H54 (cell line): ENCODE measurements at places on chromosomes 1 and 21.

DNA sequence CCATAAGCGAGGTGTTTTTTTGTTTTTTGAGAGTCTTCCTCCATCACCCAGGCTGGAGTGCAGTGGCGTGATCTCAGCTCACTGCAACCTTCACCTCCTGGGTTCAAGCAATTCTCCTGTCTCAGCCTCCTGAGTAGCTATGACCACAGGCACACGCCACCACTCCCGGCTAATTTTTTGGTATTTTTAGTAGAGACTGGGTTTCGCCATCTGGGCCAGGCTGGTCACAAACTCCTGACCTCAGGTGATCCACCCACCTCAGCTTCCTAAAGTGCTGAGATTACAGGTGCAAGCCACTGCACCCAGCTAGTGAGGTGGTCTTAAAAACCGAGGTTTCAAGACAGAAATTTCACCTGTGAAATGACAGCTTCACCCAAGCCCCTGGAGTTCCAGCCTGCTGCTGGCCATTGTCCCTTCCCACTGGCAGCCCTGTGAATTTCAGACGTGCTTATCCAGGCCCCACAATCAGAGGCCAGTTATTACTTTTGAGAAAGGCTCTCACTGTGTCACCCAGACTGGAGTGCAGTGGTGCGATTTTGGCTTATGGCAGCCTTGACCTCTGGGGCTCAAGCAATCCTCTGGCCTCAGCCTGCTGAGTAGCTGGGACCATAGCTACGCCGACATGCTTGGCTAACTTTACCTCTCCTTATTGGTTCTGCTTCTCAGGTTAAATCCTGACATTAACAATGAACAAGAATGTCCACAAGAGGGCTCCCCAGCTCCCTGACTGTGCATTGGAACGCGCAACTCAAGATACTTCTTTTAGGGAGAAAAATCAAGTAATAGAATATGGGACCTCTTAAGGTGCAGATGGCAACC, 19.4 kb downstream of the ENO1 start:
- DNase-seq: no peak

DNA sequence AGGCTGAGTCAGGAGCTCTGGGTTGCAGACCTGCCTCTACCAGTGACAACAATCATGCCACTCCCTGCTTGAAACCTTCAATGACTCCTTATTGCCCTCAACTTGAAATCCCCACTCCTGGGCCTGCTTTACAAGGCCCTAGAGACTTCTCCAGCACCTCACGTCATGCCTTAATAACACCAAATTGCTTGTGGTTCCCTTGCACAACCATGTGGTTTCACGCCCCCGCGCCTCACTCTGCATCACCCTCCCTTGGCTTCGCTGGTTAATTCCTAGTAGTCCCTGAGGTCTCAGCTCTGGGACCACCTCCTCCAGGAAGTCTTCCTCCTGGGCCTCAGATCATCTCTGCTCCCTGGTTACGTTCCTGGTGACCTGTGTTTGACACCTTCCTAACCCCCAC, 33.0 kb downstream of the EPHA2 start:
- no peak for DNase-seq

- no peak for DNase-seq
Observed at GRCh38 chr1:34829250-34829649, 30.3 kb downstream of the SMIM12 start.

- no peak for DNase-seq
Observed at GRCh38 chr1:118306851-118307250, 121.8 kb upstream of the SPAG17 start.

GRCh38 chr1:224629965-224630364, 13.8 kb downstream of the CNIH3 start:
- DNase-seq: no peak

DNA sequence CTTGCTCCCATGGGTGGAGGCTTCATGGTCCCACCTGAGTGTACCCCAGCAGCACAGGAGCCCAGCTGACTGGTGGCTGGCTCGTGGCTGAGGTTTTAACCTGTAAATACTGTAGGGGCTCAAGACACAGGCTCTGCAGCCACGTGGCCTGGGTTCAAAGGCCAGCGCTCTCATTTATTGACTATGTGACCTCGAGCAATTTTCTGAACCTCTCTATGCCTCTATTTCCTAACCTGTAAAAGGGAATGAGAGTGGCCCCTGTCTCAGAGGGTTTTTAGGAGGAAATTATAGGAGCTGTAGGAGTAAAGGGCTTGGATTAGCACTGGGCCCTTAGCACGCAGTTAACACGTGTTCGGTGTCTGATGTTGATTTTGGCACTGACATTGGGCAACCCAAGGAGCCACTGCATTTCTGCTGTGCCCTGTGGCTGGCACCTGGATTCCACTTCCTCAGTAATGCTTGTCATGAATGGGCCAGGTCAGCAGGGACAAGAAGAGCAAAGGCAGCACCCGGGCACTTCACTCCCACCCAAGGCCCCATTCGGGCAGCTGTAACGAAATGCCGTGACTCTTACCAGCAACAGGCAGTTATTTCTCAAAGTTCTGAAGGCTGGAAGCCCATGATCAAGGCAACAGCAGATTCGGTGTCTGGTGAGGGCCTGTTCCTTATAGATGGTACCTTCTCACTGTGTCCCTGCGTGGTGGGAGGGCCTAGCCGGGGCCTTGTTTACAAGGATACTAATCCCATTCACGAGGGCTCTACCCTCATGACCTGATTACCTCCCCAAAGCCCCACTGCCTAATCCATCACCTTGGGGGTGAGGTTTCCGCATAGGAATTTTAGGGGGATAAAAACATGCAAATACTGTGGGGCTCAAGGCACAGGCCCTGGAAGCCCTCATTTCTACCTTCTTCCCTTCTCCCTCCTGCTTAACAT, 25.2 kb downstream of the ARHGEF10L start:
- no peak for DNase-seq

- no peak for DNase-seq
Observed at GRCh38 chr1:226135059-226135651, 51.4 kb downstream of the ACBD3 start.
